ENCODE measurements at places on chromosomes 3 and 15.

DNA sequence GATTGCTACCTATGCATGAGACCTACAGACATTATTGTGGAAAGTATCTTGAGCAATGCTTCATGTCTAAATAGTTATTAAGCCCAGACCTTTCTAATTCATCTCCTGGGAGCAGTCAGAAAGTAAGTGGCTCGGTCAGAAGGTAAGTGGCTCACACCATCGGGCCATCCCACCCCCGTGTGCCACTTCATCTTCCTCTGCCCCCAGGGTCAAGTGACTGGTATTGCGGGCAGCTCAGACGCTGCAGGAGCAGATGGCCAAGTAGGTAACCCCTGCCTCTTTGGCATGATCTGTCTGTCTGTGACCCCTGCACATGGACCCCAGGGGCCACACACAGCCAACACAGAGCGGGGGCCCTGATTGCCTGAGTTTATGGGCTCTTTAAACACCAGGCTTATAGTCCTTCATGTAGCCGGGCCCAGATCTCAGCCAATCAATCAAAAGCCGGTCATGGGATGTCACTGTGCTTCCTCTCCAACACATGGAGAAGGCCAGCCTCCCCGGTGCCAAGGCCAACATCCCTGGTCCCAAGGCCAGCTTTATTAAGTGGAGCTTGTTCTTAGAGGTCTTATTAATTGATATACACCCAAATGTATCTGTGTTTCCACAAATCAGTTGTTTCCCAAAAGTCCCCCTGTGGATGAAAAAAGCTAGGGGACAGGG is 42.9 kb downstream of the LARP6 start:
- peak; percentile 40 for DNase-seq

GRCh38 chr3:107227091-107227490 is 150.1 kb upstream of the CCDC54 start:
- no peak for DNase-seq

- DNase-seq, result peak; percentile 20
Observed at GRCh38 chr3:125186261-125186787, 26.2 kb downstream of the SLC12A8 start.

DNA sequence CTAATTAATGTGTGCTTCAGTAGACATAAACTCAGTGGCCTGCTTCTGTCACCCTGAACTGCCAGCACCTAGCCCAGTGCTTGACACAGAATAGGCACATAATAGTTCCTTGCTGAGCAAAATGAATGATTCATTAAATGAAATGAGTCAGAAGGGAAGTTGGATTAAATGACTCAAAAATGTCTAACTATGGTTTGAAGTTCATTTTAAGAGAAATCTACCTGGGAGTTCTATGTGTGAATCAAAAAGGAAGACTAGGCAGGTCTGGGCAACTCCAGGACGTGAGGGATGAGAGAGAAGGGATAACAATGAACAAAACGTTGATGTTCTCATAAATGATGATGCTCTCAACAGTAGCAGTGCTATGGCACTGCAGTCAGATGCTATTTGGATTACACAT is 175.0 kb downstream of the CFAP20DC start:
- no peak for DNase-seq

GRCh38 chr15:66843581-66843980 is 141.5 kb downstream of the SMAD6 start:
- DNase-seq, result no peak

DNA sequence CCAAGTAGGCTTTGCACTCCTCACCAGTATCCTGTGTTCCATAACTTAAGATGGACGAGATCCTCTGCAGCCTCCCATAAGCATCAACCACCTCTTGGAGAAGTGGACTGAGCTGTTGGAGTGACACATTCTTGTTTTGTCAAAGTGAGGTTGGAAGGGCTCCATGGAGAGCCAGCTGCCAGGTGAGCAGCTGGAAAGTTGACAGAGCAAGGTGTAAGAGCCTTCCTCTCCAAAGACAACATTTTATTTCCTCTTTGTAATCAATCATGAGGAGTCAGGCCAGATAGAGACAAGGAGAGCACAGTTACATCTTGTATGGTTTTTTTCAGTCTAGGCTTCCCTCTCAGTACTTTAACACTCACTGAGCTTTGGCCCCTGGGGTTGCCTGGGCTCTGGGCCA is 5.1 kb downstream of the ABI3BP start:
- no peak for DNase-seq

DNA sequence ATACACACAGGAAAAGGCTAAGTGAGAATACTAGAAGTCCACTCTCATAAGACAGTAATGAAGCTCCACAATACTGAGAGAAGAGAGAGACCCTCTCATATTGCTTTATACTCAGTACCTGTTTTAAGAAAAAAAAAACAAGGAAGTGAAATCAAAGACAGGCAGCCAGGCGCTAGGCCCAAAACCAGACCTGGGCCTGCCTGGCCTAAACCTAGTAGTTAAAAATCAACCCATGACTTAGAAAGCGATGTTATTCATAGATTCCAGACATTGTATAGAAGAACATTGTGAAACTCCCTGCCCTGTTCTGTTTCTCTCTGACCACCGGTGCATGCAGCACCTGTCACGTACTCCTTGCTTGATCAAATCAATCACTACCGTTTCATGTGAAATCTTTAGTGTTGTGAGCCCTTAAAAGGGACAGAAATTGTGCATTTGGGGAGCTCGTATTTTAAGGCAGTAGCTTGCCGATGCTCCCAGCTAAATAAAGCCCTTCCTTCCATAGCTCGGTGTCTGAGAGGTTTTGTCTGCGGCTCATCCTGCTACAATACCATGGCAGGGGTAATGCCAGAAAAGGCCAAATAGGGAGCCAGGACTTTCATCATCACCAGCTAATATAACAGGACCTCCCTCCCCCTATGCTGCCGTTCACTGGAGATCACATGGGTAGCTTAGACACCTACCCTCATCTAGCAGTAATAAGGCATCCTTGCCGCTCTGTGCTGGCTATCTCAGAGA is 1294.1 kb downstream of the NSUN3 start:
- peak; percentile 34 for DNase-seq

DNA sequence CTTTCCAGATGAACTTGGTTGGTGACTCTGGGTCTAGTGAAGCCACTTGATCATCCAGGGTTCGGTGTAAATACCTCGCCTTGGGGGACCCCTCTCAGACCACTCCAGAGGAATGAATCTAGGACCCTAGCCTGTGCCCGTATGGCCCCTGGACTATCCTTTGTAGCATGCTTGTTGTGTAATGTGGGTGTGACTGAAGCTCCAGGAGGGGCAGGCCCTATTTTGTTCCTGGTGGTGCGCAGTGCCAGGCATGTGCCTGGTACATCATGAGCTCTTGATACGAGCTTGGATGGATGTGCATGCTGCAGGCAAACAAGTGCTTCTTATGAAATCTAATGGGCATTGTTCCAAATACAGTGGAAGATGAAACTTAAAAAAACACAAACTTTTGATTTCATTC is 82.8 kb downstream of the EBLN2 start:
- DNase-seq, result peak; percentile 7

DNA sequence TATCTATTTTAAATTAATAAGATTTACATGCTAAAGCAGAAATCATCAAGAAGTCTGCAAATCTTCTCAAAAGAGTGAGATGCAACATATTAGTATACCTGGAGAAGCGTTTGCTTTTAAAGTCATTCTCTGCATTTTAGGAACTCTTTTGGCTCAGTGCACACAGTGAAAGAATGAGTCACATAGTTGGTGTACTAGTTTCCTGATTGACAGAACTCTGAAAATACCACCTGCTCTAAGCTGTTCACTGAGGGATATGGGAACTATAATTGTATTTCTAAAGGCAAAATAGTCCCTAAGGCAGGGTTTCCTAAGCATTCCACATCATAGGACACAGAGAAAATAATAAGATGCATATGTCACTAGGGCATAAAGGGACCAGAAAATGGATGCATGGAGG is 838.5 kb downstream of the DIPK2A start:
- no peak for DNase-seq

DNA sequence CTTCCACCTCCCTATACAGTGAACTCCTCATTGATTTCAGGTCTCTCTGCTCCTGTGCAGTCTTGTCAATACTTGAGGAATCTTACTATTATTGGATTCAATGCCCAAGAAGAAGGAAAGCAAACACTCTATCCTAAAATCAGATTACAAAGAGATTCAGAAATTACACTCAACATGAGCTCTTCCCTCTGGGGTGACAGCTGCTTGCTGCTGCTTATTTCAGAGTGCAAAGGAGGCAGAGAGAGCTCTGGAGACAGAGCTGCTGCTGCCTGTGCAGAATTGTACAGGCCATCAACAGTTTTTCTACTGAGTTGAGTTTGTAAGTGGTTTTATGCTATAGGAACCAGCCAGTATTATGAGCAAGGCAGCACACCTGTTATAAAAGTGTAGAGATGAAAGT is 7.1 kb downstream of the RYR3 start:
- no peak for DNase-seq

- DNase-seq, result no peak
Observed at GRCh38 chr15:69786136-69786701, 311.5 kb downstream of the TLE3 start.

DNA sequence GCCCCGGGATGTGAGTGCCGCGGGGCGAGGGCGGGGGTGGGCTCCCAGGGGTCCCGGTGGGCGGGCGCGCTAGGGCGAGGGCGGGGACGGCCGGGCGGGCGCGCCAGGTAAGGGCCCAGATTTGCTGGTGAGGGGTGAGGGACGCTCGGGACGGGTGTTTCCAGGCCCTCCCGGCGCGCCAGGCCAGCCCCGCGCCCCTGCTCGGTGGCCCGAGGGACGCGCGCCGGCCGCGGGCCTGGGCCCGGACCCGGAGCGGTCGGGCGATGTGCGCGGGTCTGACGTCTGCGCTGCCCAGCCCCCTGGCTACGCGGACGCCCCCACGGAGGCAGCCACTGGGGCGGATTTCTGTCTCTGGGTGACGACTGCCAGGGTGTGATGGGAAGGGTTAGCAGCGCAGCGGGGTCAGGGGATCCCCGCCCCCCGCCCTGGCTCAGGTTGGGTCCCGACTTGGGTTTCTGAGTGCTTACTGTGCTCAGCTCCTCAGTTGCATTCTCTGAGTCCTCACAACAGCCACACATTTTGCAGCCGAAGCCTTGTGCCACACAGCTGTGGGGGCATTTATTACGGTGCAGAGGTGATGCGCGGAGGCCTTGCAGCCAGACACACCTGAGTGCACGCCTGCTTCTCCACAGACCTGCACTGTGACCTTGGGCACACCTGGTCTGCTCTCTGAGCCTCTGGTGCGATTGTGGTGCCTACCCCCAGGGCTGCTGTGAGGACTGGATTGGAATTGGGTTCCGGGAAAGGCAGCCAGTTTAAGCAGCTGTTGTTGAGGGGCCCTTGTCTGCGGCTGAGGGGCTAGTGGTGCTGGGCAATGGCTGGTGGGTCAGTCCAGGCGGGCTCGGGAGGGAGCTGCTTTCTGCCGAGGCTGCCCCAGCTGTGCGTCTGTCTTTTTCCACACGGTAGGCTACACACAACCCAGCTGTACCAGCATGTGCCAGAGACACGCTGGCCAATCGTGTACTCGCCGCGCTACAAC is 523 bp downstream of the HDAC11 start:
- peak; percentile 84 for DNase-seq

DNA sequence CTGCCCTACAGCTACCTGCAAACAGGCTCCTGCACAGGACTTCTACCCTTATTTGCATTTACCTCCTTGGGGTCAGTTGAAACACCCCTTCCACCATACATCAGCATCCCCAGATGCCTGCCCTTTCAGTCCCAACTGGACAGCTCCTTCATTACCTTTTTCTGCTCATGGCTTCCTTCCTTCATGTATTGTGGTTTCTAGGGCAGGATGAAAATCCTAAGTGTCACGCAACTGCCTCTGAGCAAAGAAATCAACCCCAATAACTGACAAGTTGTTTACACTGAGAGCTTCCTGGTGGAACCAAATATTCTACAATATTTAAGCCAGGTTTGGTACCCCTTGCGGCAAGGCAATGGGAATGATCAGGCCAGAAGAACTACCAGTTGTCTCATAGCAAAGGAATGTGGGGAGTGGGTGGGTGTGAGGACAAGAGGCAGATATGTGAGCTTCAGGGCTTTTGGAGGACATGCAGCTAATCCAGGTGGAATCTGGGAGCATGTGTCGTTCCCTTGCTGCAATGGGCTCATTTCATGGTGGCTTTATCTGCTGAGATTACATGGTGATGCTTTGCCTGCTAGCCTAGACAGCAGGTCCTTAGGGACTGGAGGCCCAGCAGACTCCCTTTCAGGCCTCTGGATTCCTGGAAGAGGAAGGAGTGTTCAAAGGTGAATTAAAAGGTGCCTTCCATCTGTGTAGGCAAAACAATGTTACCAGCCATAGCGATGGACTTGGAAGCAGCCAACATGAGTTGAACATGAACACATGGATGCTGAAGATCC is 34.9 kb downstream of the PPCDC start:
- peak; percentile 66 for DNase-seq

DNA sequence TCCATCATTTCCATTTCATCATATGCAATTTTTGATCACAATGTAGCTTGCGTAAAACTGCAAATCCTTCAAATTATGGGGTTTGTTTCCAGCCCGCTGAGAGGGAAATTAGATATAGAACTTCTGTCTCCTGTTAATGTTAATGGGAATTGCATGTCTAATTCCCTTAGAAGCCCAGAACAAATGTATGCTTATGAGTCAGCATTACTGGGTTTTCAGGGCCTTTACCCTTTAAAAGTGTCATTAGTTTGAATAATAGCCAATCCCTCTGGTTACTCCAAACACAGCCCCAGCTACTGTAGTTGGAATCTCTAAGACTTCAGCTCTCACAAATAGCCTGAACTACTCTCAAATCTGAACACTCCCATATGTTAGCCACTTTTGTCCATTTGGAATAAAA is 439.4 kb downstream of the C3orf38 start:
- no peak for DNase-seq

- DNase-seq, result no peak
Observed at GRCh38 chr3:164094546-164094945, 983.8 kb downstream of the SI start.

DNA sequence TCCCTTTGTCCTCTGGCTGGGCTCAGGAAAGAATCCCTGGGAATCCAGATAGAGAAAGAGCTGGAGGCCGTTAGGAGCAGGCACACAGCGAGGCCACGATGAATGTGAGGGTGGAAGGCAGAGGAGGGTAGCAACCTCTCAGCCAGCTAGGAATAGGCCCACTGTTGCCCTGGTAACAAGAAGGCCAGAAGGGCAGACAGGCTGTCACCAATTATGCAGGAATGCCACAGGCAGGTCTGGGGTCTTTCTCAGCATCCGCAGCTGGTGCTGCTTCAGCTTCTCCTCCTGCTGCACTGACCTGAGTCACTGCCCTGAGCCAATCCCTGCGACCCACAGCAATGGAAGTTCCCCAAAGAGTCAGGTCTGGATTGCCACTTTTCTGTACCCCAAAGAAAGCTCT is 62.8 kb upstream of the C3orf80 start:
- peak; percentile 92 for DNase-seq

DNA sequence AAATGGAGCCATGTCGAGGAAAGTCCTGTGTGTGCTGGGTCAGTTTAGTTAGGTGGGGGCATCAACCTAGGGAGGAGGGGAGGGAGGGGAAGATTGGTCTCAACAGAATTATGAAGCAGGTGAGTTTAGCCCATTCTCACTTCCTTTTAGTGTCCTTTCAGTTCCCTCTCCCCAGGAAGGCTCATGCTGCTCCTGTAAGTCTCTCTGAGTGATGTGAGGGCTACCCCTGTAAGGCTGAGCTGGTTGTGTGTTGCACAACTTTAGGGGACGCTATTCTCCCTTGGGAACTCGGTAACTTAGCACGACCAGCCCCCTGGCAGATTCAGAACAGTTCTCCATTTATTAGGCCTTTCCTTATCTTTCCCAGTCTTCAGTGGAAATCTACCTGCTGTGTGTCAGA is 21.2 kb downstream of the IL5RA start:
- no peak for DNase-seq

- DNase-seq, result no peak
Observed at GRCh38 chr3:43647331-43648166, 25.7 kb upstream of the ANO10 start.

- DNase-seq, result no peak
Observed at GRCh38 chr3:177824190-177824786, 627.0 kb upstream of the TBL1XR1 start.

- DNase-seq, result peak; percentile 35
Observed at GRCh38 chr15:79093352-79093935, 2.9 kb upstream of the RASGRF1 start.
